ENCODE measurements at places on chromosomes 3 and 15. TPM values are rescaled to one million over a fixed set of nuclear protein-coding genes. Genes with fewer than 3 reads are reported as not detected.

Gene HCLS1
- 1.9 TPM for total RNA-seq

Gene LRCH3
- 27.5 TPM for total RNA-seq

Gene ERICH6
- 0.48 TPM for total RNA-seq

Gene RETNLB
- not detected for total RNA-seq

Gene C3orf22
- total RNA-seq = not detected

Gene TGM5
- total RNA-seq = not detected

Gene MEIS2
- total RNA-seq = 30.7 TPM

Gene BNC1
- 2.3 TPM for total RNA-seq

Gene C15orf61
- total RNA-seq = 3.2 TPM

Gene PLS1
- total RNA-seq = 0.96 TPM

Gene STAB1
- total RNA-seq = 0.80 TPM

Gene PLSCR5
- not detected for total RNA-seq

Gene UCN2
- total RNA-seq = 3.1 TPM

Gene CYP1A1
- 0.13 TPM for total RNA-seq

Gene RBPMS2
- not detected for total RNA-seq

Gene HRG
- total RNA-seq = not detected

Gene SI
- not detected for total RNA-seq

Gene FGD5
- 0.24 TPM for total RNA-seq

Gene LYSMD4
- total RNA-seq = 3.6 TPM

Gene MST1R
- total RNA-seq = 3.1 TPM

Gene ITPKA
- 44.2 TPM for total RNA-seq

Gene CHD2
- 56.2 TPM for total RNA-seq

Gene RBP2
- total RNA-seq = not detected

Gene COL6A6
- not detected for total RNA-seq

Gene OR5K2
- total RNA-seq = not detected

Gene ESYT3
- total RNA-seq = not detected

Gene ROPN1
- total RNA-seq = not detected

Gene CADM2
- total RNA-seq = under 0.01 TPM

Gene DUOXA2
- not detected for total RNA-seq

Measured in epithelial cell of alveolus of lung (primary cell).